ENCODE measurements at places on chromosomes 1 and 21. TPM values are rescaled to one million over a fixed set of nuclear protein-coding genes. Genes with fewer than 3 reads are reported as not detected.

- no peaks in the 10 kb centered on the region for H3K27me3 ChIP-seq
- no peaks in the 10 kb centered on the region for H3K4me1 ChIP-seq
- H3K4me3 ChIP-seq: no peak overlapping the region
- no peak overlapping the region for H3K27ac ChIP-seq
- DNase-seq: no peak
- H3K36me3 ChIP-seq: no peaks in the 10 kb centered on the region
Observed at GRCh38 chr21:29583424-29583924, 284.8 kb downstream of the BACH1 start.

- no peaks in the 10 kb centered on the region for H3K27me3 ChIP-seq
- H3K27ac ChIP-seq: no peak overlapping the region
- no peaks in the 10 kb centered on the region for H3K4me1 ChIP-seq
Observed at GRCh38 chr1:3522564-3523265, 68.2 kb downstream of the ARHGEF16 start.

CFHR4 gene
- total RNA-seq: not detected

GRCh38 chr1:242081446-242081845 is 82.5 kb upstream of the MAP1LC3C start:
- no peak overlapping the region for H3K27ac ChIP-seq
- H3K27me3 ChIP-seq: peaks cover 3% of the 10 kb centered on the region
- DNase-seq: no peak
- H3K4me3 ChIP-seq: no peak overlapping the region
- no peaks in the 10 kb centered on the region for H3K4me1 ChIP-seq

IL6R gene
- total RNA-seq: 2.5 TPM

SYTL1 gene
- 80.6 TPM for total RNA-seq

GPR153 gene
- total RNA-seq: 0.41 TPM

TINAGL1 gene
- total RNA-seq: not detected

DNA sequence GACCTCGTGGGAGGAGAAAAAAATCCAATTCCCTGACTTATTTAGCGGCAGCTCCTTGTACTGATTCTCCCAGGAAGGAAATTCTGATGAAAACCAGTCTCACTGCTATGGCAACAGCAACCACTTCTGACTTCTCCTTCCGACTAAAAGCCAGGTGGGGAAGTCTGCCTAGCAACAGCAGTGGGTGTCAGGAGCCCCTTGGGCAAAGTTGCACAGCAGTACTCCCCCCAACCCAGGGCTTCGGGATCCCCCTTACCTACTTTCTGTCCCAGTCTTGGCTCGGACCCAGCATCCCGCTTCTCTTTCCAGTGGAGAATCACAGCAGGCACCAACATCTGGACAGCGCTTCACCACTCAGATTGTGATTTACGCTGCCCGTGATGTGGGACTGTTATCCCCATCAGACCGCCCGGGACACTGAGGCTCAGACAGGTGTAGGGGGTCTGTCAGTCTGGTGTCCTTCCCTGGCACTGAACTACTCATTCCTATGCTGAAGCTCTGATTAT is 24.6 kb downstream of the NKAIN1 start:
- no peaks in the 10 kb centered on the region for H3K36me3 ChIP-seq
- peaks cover 5% of the 10 kb centered on the region for H3K27me3 ChIP-seq
- H3K4me3 ChIP-seq: no peak overlapping the region
- no peak overlapping the region for H3K27ac ChIP-seq
- no peaks in the 10 kb centered on the region for H3K4me1 ChIP-seq

ERO1B gene
- total RNA-seq: 1.9 TPM

DNA sequence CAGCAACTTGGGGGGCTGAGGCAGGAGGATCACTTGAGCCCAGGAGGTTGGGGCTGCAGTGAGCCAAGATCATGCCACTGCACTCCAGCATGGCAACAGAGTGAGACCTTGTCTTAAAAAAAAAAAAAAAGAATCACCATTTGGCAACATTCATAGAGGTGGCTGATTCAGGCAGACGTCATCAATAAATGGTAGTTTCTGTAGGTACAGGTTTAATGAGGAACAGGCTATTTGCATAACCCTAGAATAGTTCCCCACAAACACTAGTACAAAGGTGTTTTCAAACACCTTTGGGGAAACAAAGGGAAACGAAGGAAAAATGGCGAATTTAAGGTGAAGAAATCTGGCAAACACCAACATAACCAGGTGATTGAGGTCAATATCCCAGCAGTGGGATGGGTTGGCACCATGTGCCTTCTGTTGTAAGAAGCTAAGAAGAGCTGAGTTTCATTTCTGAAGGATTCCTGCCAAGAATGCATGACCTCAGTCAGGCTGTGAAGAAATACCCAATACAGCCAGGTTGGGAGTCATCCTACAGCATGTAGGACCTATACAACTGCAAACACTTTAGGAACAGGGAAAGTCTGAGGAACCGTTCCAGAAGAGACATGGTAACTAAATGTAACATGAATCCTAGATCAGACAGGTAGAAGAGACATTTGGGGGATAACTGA is 5.6 kb downstream of the LPAR3 start:
- H3K27ac ChIP-seq: no peak overlapping the region
- no peak overlapping the region for H3K4me3 ChIP-seq
- peaks cover 5% of the 10 kb centered on the region for H3K4me1 ChIP-seq
- peaks cover 11% of the 10 kb centered on the region for H3K27me3 ChIP-seq
- no peak for DNase-seq

NEK2 gene
- total RNA-seq: 30.0 TPM

UTP25 gene
- 8.9 TPM for total RNA-seq

- no peaks in the 10 kb centered on the region for H3K36me3 ChIP-seq
- no peak overlapping the region for H3K4me3 ChIP-seq
- no peak overlapping the region for H3K27ac ChIP-seq
- peaks cover 13% of the 10 kb centered on the region for H3K27me3 ChIP-seq
- H3K4me1 ChIP-seq: peaks cover 11% of the 10 kb centered on the region
Observed at GRCh38 chr1:199593475-199593874, 434.0 kb upstream of the NR5A2 start.

DNAJB4 gene
- 9.7 TPM for total RNA-seq

DISC1 gene
- total RNA-seq: 5.0 TPM

ABCA4 gene
- not detected for total RNA-seq

GRCh38 chr1:75600781-75601180 is 10.1 kb downstream of the SLC44A5 start:
- H3K27me3 ChIP-seq: peaks cover 11% of the 10 kb centered on the region
- H3K36me3 ChIP-seq: no peaks in the 10 kb centered on the region
- DNase-seq: no peak
- no peak overlapping the region for H3K4me3 ChIP-seq

DNA sequence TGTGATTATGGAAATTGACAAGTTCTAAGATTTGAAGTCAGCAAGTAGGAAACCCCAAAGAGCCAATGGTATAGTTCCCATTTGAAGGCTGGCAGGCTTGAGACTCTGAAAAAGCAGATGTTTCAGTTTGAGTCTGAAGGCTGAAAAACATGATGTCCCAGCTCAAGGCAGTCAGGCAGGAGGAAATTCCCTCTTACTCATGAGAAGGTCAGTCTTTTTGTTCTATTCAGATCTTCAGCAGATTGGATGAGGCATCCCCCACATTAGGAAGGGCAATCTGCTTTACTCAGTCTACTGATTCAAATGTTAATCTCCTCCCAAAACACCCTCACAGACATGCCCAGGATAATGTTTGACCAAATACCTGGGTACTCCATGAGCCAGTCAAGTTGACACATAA is 372.5 kb upstream of the ST6GALNAC5 start:
- H3K4me3 ChIP-seq: no peak overlapping the region
- no peaks in the 10 kb centered on the region for H3K27me3 ChIP-seq
- H3K27ac ChIP-seq: peak overlapping the region; percentile 46
- no peaks in the 10 kb centered on the region for H3K36me3 ChIP-seq

CR2 gene
- total RNA-seq: 1.9 TPM

DNA sequence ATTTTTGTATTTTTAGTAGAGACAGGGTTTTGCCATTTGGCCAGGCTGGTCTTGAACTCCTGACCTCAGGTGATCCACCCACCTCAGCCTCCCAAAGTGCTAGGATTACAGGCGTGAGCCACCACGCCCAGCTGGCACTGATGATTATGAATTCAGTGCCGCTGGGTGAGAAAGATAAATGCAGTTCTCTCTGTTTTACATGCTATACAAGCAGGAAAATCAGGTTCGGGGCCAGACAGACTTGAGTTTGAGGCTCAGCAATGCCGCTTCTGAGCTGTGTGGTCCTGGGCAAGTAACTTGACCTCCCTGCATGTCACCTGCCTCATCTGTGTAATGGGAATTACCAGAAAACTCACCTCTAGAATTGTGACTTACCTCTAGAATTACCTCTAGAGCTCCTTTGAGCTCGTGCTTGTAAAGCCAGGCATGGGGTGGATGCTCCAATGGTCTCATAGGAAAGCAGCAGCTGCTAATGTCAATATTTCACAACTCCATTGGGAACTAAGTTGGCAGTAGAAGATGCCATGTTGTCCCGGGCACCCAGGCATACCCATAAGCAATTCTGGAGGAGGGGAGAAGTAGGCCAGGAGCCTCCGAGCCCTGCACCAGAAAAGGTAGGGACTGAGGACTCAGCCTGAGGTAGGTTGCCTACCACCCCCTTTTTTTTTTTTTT is 119.8 kb upstream of the SLC25A33 start:
- peaks cover 25% of the 10 kb centered on the region for H3K4me1 ChIP-seq
- H3K27me3 ChIP-seq: peaks cover 24% of the 10 kb centered on the region
- no peak for DNase-seq
- H3K4me3 ChIP-seq: no peak overlapping the region

DNA sequence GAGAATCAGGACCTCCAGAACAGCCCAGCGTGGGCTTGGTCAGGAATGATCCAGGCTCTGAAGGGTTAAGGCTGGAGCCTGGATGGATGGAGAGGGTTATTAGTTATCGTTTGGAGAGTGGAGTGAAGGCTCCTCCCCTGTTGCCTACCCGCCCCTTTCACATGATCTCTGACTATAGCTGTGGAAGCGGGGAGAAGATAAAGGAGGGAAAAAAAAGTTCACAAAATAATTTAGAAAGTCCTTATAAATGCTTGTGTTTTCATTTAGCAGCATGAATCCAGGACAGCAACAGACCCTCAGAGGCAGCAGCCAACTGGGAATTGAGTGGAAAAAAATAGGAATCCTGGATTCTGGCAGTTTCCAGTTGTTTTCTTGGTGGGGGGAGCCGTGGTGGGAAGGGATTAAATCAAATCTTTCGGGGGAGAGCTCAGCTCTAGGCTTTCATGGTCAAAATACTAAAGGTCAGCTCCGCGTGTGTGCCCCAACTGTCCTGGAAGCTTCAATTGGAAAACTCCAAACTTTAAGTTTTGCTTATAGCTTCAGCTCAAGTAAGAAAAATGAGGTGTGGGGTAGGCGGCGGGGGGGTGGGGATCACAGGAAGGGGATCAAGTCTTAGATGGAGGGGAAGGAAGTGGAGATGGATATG is 595 bp upstream of the DDR2 start:
- H3K27ac ChIP-seq: no peak overlapping the region
- H3K36me3 ChIP-seq: no peaks in the 10 kb centered on the region
- DNase-seq: no peak
- no peak overlapping the region for H3K4me3 ChIP-seq

DNA sequence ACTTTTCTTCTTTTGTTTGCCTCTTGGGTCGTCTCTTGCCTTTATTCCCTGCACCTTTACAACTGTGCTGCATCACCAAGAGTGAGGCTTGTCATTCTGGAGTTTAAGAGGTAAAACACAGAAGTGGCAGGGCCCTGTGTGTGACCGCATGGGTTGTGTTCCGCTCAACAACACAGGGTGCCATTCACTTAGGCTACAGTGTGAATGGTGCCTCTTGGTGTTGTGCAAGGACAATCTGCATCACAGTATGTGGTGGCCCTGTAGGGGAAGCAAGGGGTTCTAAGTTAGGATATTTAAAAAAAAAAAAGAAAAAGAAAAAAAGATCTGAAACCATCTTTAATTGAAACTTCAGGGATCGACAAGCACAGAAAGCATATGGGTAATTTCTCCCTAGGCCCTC is 38.2 kb downstream of the BRINP2 start:
- H3K27ac ChIP-seq: no peak overlapping the region
- no peak overlapping the region for H3K4me3 ChIP-seq
- H3K36me3 ChIP-seq: no peaks in the 10 kb centered on the region
- H3K4me1 ChIP-seq: no peaks in the 10 kb centered on the region

CLDN19 gene
- not detected for total RNA-seq

PLA2G5 gene
- not detected for total RNA-seq

NUDT17 gene
- total RNA-seq: 3.0 TPM

ADGRB2 gene
- total RNA-seq: 0.56 TPM

GRCh38 chr1:28582248-28582615 is 9.8 kb upstream of the RAB42 start:
- peak overlapping the region; percentile 100 for H3K4me3 ChIP-seq
- peaks cover 22% of the 10 kb centered on the region for H3K4me1 ChIP-seq
- no peak for DNase-seq
- no peaks in the 10 kb centered on the region for H3K27me3 ChIP-seq
- H3K36me3 ChIP-seq: peaks cover 42% of the 10 kb centered on the region
- H3K27ac ChIP-seq: peak overlapping the region; percentile 92

LMOD1 gene
- total RNA-seq: not detected

- peak; percentile 81 for DNase-seq
- peak overlapping the region; percentile 40 for H3K4me3 ChIP-seq
- H3K4me1 ChIP-seq: peaks cover 59% of the 10 kb centered on the region
- H3K27ac ChIP-seq: peak overlapping the region; percentile 85
- no peaks in the 10 kb centered on the region for H3K27me3 ChIP-seq
Observed at GRCh38 chr1:23577056-23578004, 18.0 kb upstream of the ID3 start.

GRCh38 chr1:159163614-159164228 is 7.7 kb upstream of the CADM3 start:
- no peak overlapping the region for H3K27ac ChIP-seq
- peaks cover 34% of the 10 kb centered on the region for H3K27me3 ChIP-seq
- H3K4me1 ChIP-seq: peaks cover 4% of the 10 kb centered on the region
- no peaks in the 10 kb centered on the region for H3K36me3 ChIP-seq

DNA sequence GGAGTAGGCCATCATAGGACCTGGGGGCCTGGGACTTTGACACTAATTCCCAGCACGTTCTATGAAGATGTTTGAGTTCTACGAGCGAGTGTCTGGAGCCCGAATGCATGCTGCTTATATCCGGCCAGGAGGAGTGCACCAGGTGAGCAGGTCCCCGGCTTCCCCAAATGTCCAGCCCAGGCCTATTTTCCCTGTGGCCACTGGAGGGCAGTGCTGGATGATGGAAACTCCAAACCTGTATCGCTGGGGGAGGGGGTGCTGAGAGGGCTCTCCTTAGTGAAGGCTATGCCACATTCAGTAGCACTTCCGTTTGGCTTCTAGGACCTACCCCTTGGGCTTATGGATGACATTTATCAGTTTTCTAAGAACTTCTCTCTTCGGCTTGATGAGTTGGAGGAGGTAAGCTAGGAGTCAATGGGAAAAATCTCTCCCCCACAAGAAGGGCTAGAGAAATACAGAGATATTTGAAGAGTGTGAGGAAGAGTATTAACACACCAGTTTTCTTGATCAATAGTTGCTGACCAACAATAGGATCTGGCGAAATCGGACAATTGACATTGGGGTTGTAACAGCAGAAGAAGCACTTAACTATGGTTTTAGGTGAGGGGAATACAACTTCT is 5.2 kb upstream of the FCER1G start:
- peak; percentile 87 for DNase-seq
- H3K4me1 ChIP-seq: peaks cover 32% of the 10 kb centered on the region
- no peak overlapping the region for H3K4me3 ChIP-seq
- peak overlapping the region; percentile 70 for H3K27ac ChIP-seq

All from activated CD8-positive, alpha-beta T cell treated with anti-CD3 and anti-CD28 coated beads for 36 hours (primary cell).